Pericardium fibroblast (primary cell): ENCODE measurements at places on chromosomes 7 and 10. TPM values are rescaled to one million over a fixed set of nuclear protein-coding genes. Genes with fewer than 3 reads are reported as not detected.

The KCND2 gene
- 0.68 and 1.2 TPM in 2 replicates for total RNA-seq

The ACTL6B gene
- total RNA-seq = not detected in 2 replicates

The GPR146 gene
- 5.4 and 18.6 TPM in 2 replicates for total RNA-seq

The STX1A gene
- total RNA-seq = 10.2 and 11.8 TPM in 2 replicates

The BRI3 gene
- 63.2 and 63.9 TPM in 2 replicates for total RNA-seq

The WDFY4 gene
- 0.12 TPM in 1 of 2 replicates, not detected in the other for total RNA-seq

The TBXAS1 gene
- 4.9 and 6.1 TPM in 2 replicates for total RNA-seq

The SYT15 gene
- 2.2 and 3.2 TPM in 2 replicates for total RNA-seq

The FIS1 gene
- total RNA-seq = 210 and 232 TPM in 2 replicates
